LHCN-M2 (cell line): ENCODE measurements at places on chromosomes 6 and 20. TPM values are rescaled to one million over a fixed set of nuclear protein-coding genes. Genes with fewer than 3 reads are reported as not detected.

ASIP gene
- total RNA-seq = not detected in 2 replicates

GRCh38 chr20:45290677-45291355, 15.8 kb upstream of the RBPJL start:
- peak; percentile 74 for DNase-seq

GRCh38 chr6:72533606-72534005, 88.3 kb upstream of the KCNQ5 start:
- no peak for DNase-seq

BCAS1 gene
- total RNA-seq = 0.06 TPM in 1 of 2 replicates, not detected in the other

SLC32A1 gene
- not detected in 2 replicates for total RNA-seq

DNA sequence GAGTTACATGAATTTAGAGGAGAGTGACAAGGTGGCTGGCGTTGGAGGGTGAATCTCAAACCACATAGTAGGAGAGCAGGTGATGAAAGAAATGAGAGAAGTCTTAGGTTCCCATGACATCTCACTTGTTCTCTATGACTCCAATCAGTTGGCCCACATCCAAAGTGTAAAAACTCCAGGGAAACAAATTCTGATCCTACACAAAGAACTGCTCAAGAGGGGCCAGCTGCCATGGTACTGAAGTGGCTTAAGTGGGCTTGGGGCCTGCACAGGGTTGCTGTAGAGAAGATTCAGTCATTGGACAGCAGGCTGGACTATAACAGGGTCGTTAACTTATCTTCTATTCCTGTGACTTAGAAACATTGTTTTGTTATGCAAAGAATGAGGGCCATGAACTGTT, 7.6 kb upstream of the ADGRF4 start:
- DNase-seq = no peak

DOK5 gene
- not detected in 2 replicates for total RNA-seq

GRCh38 chr6:84860509-84860908, 96.1 kb upstream of the TBX18 start:
- DNase-seq = no peak

DNA sequence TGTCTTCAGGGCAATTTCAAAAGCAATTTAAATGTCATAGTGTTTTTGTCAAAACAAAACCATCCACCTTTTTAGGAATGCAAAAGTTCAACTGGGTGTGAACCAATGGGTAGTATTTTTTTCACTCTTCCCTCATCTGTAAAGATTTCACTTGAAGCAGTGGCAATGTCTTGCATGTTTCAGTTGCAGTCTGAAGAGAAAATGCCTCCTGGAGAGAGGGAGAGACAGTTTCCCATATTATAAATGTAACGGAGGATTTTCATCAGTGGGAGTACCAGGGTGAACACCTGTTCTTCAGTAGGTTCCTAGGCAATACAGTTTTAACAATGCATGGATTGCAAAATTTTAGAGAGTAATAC, 3.3 kb downstream of the FOXQ1 start:
- DNase-seq = no peak

DNA sequence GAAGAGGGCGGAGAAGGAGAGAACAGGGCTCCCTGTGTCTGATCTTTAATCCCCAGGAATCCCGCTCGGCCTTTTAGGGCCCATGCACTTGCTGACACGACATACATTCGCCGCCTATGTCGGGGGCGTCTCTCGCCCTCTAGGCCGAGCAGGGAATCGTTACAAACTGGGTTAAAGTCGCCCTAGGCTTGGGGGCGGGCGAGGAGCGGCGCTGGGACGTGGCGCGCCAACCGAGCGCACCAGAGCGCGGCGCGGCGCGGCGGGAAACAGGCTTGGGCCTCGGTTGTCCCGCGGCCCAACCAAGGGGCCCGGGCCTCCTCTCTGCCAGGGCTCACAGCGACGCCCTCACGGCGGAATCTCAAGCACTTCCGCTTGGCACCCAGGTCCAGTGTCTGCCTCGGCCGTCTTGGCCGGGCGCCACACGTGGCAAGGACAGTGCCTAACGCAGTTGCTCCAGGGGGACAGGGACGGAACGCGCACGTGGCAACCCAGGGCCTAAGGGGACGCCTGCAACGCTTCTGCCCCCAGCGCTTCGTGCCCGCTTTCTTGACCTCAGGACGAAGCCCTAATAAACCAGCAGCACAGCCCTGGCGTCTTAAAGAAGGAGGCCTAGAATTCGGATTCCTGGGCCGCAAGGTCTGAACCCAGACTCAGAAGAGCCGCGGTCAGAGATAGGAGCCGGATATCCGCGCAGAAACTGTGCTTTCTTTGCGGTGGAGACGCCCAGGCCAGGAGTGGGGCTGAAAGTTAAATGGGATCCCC, 71.5 kb downstream of the NCR2 start:
- no peak for DNase-seq

DNA sequence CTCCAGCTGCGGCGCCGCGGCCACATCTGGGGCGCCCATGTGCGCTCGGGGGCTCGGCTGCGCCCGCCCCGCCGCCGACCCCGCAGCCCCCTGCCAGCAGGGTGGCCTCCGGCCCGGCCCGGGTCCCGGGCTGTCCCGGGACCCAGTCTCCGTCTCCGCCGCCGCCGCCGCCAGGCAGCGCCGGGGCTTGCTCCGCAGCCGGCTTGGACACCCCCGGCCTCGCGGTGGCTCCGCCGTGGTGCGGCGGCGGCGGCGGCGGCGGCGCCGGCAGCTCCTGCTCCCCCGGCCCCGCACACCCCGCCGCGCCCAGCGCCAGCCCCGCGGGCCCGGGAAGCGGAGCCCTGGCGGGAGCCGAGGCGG, 219 bp downstream of the ISM1 start:
- DNase-seq = no peak

GRCh38 chr6:25089442-25089841, 153.7 kb upstream of the RIPOR2 start:
- DNase-seq = no peak

RGS17 gene
- 33.6 and 39.4 TPM in 2 replicates for total RNA-seq

OR2B6 gene
- total RNA-seq = not detected in 2 replicates

GRCh38 chr6:134031696-134032255, 20.6 kb downstream of the SLC2A12 start:
- DNase-seq = no peak

- DNase-seq = no peak
Measured at GRCh38 chr6:51028276-51028675, 209.6 kb downstream of the TFAP2B start.

DNA sequence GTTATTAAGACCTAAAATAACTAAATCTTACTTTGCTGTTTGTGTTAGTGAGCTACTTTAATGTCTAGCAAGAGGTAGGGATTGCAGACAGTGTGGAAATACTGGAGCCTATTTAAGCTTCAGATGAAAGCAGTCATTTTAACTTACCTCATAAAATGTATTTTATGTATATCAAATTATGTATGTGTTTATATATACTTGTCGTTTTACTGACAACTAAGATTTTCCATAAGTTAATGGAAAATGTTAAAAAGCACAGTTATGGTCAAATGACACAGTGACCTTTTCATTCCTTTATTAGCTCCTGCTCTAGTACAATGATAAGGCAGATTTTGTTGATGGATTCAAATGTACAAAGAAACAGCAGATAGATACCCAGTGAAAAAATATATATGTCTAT, 34.6 kb downstream of the QKI start:
- no peak for DNase-seq

DNA sequence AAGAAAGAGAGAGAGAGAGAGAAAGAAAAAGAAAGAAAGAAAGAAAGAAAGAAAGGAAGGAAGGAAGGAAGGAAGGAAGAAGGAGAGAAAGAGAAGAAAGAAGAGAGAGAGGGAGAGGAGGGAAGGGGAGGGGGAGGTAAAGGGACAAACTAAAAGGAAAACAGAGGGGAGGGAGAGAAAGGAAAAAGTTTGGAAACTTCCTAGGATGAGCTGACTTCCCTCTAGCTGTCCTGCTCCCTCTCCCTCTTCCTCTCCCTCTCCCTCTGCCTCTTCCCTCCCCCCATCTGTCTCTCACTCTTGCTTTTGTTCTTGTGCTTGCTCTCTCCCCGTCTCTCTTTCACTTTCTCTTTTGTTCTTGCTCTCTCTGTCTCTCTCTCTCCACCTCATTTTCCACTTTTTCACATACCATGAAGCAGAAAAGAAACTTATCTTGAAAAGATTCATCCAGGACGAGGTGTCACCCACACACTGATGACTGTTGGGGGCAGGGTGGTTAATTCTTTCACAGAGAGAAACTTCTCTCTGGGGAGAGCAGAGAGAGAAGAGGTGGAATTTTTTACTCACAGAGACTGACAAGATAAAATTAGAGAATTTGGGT, 56.4 kb upstream of the DUSP22 start:
- peak; percentile 50 for DNase-seq

GRCh38 chr20:22207280-22207679, 377.1 kb downstream of the FOXA2 start:
- DNase-seq = no peak

DNA sequence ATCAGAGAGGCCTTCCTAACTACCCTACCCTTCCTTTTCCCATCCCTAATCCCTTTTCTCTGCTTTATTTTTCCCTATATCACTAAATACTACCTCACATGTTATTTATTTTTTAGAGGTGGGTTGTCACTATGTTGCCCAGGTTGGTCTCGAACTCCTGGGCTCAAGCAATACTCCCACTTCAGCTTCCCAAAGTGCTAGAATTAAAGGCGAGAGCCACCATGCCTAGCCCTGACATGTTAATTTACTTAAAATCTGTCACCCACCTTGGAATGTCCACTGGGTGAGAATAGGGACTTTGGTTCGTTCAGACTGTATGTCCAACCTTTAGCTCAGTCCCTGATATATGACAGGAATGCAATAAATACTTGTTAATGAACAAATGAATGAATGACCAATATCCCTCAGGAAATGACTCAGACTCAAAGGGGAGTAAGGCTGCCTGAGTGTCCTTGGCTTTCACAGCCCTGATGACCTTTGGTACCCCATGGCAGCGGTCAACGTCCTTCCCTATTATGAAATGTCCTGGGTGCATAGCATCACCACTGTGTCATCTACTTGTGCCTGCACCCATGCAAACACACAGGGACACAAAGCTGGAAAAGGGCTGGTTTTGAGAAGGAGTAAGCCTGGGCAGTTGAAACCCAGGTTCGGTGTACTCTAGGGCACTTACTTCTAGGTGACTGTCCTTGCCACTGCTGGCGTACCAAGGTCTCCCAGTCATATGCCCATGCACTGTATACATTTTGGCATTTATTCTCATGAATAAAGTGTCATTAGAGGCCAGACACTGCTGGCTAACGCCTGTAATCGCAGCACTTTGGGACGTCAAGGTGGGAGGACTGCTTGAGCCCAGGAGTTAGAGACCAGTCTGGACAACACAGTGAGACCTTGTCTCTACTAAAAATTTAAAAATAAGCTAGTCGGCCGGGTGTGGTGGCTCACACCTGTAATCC, 26.5 kb downstream of the BCL2L1 start:
- DNase-seq = peak; percentile 96

DNA sequence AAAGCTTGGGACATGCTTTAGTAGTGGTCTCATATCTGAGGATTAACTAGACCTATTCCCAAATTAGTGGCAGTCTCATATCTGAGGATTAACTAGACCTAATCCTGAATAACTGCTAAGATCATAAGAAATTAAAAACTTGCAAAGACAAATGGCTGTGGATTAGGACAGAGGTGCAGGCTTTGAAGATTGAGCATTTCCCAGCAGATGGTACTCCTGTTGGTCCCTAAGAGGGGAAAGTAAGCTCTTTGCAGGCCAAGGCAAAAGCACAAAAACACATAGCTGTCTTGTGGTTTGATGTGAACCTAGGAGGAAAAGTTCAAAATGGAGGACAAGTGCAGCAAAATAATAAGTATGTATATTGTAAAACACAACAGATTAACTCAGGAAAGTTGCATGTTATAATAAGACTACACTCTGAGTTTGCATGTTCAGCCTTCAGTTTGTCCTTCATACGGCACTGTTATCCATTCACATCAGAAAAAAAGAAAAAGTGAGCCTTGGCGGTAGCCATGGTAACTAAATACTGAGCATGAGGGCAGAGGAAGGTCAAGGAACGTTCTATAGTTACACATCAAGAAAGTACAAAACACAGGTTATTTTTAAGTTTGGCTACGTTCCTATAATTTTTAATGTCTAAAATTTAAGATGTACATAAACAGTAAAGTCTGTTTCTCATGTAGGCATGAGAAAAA, 62.8 kb downstream of the FILIP1 start:
- DNase-seq = peak; percentile 18

CENPW gene
- 17.8 and 22.0 TPM in 2 replicates for total RNA-seq

DNA sequence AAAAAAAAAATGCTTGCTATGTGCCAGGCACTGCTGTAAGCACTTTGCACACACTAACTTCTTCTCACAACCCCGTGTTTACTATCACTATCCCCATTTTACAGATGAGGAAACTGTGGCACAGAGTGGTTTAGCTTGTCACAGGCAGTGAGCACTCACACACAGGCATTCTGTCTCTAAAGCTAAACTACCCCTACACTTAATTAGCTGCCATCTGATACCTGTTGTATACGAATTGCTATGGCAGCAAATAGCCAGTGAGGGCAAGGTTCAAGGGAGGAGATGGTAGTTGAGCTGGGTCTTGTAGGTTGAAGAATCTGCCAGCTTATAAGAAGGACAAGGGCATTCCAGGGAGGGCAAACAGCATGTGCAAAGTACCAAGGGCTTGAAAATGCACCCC, 5.2 kb downstream of the TNNC2 start:
- no peak for DNase-seq

- DNase-seq = peak; percentile 98
Measured at GRCh38 chr20:58102261-58102660, 126.2 kb downstream of the ANKRD60 start.

DNA sequence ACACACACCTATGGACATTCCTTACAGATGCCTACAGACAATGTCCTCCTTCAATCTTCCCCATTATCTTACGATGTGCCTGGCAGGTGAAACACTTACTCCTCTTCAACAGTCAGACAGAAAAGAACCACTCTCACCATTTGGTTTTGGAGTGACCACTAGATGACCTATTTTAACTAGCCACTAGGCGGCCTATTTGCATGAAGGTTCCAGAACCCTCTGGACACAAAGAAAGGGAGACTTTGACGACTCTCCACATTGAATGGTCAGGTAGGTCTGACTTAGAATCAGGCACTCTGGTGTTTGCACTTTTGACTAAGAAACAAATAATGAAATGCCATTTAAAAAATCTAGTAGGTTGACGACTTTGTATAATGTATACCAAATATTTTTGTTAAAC, 42.0 kb downstream of the PNLDC1 start:
- peak; percentile 21 for DNase-seq

DNA sequence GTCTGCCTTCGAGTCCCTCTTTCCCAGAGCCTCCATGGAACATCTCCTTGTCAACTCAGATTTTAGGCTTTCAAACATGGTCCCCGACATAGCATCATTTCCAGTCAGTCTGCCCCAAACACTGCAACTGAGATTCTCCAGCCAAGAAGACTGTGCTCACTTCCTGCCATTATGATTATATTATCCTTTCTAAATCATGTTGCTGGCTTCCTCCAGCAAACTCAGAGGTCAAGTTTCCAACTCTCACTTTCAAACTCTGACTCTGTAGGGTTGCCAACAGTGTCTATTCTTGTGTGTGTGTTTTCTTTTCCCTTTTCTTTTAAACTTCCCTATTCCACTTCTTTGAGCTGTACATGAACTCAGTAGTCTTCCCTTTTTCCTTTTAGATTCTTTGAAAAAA, 61.2 kb upstream of the TRAF3IP2 start:
- no peak for DNase-seq

ABHD16B gene
- not detected in 2 replicates for total RNA-seq

GRCh38 chr6:11769244-11769643, 9.4 kb downstream of the ADTRP start:
- peak; percentile 21 for DNase-seq

TSHZ2 gene
- total RNA-seq = not detected in 2 replicates

GRCh38 chr20:25310921-25311728, 63.2 kb downstream of the PYGB start:
- DNase-seq = peak; percentile 62

NT5DC1 gene
- 13.6 and 18.0 TPM in 2 replicates for total RNA-seq

KCNK5 gene
- not detected in 2 replicates for total RNA-seq
